Thoracic aorta (tissue), 2 donors: ENCODE measurements at places on chromosomes 1 and 21. TPM values are rescaled to one million over a fixed set of nuclear protein-coding genes. Genes with fewer than 3 reads are reported as not detected.

DNA sequence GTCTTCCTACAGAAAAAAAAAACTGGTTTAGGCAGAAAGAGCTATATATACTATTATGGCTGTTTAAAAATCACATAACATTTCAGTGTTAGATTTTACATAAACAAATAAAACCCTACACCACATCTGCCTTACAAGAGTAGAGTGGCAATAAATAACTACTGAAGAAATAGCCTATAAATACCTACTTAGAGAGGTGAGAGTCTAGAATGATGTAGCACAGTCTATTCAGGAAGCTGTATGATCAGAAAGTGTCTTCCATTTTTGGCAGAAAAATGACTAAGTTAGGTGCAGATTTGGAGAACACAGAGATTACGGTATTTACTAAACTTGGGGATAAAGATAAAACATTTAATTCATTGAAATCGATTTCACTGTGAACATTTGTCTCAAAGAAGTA lies 75.5 kb downstream of the VAV3 start:
- H3K4me1 ChIP-seq: no peaks in the 10 kb centered on the region
- H3K27ac ChIP-seq: no peak overlapping the region
- no peaks in the 10 kb centered on the region for H3K27me3 ChIP-seq
- DNase-seq: no peak
- H3K36me3 ChIP-seq: no peaks in the 10 kb centered on the region

GRCh38 chr1:43554444-43554992 lies 23.8 kb downstream of the PTPRF start:
- H3K4me1 ChIP-seq: peaks cover 11% of the 10 kb centered on the region
- H3K27me3 ChIP-seq: no peaks in the 10 kb centered on the region
- H3K4me3 ChIP-seq: no peak overlapping the region
- H3K27ac ChIP-seq: no peak overlapping the region
- peaks cover 5% of the 10 kb centered on the region for H3K36me3 ChIP-seq
- DNase-seq: no peak

Gene TNFRSF4
- not detected for total RNA-seq

GRCh38 chr1:36692465-36693160 lies 209.9 kb upstream of the CSF3R start:
- no peak overlapping the region for H3K27ac ChIP-seq
- H3K36me3 ChIP-seq: no peaks in the 10 kb centered on the region
- H3K27me3 ChIP-seq: no peaks in the 10 kb centered on the region

Gene GNPAT
- total RNA-seq: 29.2 TPM

Gene DOCK7
- 52.7 TPM for total RNA-seq

GRCh38 chr1:202023001-202023433 lies 12.6 kb downstream of the ELF3 start:
- H3K4me1 ChIP-seq: no peaks in the 10 kb centered on the region
- H3K4me3 ChIP-seq: no peak overlapping the region
- no peaks in the 10 kb centered on the region for H3K27me3 ChIP-seq
- no peak for DNase-seq
- H3K27ac ChIP-seq: no peak overlapping the region
- H3K36me3 ChIP-seq: no peaks in the 10 kb centered on the region

Gene KRTAP12-2
- not detected for total RNA-seq

GRCh38 chr1:30665216-30666010 lies 58.0 kb downstream of the MATN1 start:
- no peaks in the 10 kb centered on the region for H3K4me1 ChIP-seq
- no peaks in the 10 kb centered on the region for H3K36me3 ChIP-seq
- H3K27ac ChIP-seq: no peak overlapping the region
- no peak overlapping the region for H3K4me3 ChIP-seq
- no peaks in the 10 kb centered on the region for H3K27me3 ChIP-seq

DNA sequence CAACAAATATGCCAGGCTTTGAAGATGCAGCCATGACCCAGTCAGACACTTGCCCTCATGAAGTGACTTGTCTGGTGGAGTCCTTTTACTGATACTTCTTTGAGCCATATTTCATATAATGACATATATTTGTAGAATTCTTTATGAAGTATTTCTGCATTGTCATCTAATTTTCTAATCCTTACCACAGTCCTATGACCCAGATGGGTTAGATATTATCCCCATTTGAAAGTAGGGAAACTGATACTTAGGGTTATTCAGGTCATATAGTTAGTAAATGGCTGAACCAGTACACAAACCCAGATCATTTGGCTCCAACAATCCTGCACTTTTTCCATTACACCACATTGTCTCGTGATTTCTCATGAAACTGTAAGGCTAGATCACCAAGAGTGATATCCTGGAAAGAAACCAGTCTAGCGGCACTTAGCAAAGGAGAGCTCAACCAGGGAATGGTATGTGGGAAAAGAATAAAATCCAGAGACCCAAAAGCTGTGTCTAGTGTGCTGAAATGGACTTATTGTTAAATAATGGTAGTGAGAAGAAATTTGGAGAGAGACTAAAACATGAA lies 49.6 kb downstream of the ZFYVE9 start:
- H3K4me3 ChIP-seq: no peak overlapping the region
- DNase-seq: no peak
- H3K27me3 ChIP-seq: no peaks in the 10 kb centered on the region

DNA sequence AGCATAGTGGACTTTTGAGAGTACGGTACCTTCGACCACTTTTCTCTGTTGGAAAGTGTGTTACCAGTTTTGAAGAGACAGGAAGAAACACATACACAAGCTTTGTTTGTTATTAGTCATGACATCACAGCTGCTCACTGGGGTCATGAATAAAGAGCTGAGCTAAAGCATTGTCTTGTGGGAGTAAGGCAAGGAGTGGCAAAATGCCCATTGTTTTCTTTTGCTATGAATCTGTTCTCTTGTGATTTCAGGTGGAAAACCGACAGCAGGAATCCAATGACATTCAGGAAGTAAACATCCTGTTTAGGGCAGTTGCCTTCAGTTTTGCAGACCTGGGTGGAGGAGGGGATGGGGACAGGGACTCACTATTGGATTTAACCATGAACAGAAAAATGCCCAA lies 66.2 kb downstream of the RGL1 start:
- H3K36me3 ChIP-seq: no peaks in the 10 kb centered on the region
- H3K27ac ChIP-seq: peak overlapping the region; percentile 62
- H3K27me3 ChIP-seq: no peaks in the 10 kb centered on the region
- H3K4me1 ChIP-seq: peaks cover 32% of the 10 kb centered on the region

GRCh38 chr1:13842497-13842896 lies 142.5 kb downstream of the PRDM2 start:
- no peak overlapping the region for H3K27ac ChIP-seq
- H3K4me3 ChIP-seq: no peak overlapping the region
- no peaks in the 10 kb centered on the region for H3K36me3 ChIP-seq
- no peaks in the 10 kb centered on the region for H3K27me3 ChIP-seq
- H3K4me1 ChIP-seq: no peaks in the 10 kb centered on the region

GRCh38 chr1:185767508-185768120 lies 33.4 kb downstream of the HMCN1 start:
- no peak for DNase-seq
- H3K27ac ChIP-seq: no peak overlapping the region
- no peaks in the 10 kb centered on the region for H3K36me3 ChIP-seq
- no peaks in the 10 kb centered on the region for H3K27me3 ChIP-seq
- peaks cover 14% of the 10 kb centered on the region for H3K4me1 ChIP-seq
- no peak overlapping the region for H3K4me3 ChIP-seq

Gene IFI44
- total RNA-seq: 43.5 TPM

Gene TMEM50A
- 93.7 TPM for total RNA-seq

- no peaks in the 10 kb centered on the region for H3K4me1 ChIP-seq
- no peak for DNase-seq
- no peaks in the 10 kb centered on the region for H3K27me3 ChIP-seq
- no peak overlapping the region for H3K4me3 ChIP-seq
- no peak overlapping the region for H3K27ac ChIP-seq
Observed at GRCh38 chr1:162055062-162055461, 14.4 kb upstream of the NOS1AP start.
